ENCODE measurements at places on chromosomes 2 and 18.

- DNase-seq: peak; percentile 85
These were observed 118.8 kb downstream of the MEP1B start for GRCh38 chr18:32308493-32309120.

DNA sequence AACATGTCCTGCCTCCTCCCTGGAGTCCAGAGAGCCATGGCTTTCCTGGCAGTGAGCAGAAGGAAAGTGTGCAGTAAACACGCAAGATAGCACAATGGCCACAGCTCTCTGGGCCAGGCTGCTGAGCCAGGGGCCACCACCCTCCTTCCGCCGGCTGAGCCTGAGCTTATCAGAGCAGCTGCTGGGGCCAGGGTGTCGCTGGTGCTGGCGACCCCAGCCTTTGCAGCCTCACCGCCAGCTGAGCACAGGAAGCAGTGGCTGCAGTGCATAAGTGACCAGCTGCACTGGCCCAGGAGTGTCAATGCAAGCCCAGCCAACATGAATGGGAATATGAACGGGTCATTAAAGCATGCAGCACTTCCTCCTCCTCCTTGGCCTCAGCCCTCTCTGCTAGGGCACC lies 172.0 kb downstream of the ZFP36L2 start:
- DNase-seq: peak; percentile 46

DNA sequence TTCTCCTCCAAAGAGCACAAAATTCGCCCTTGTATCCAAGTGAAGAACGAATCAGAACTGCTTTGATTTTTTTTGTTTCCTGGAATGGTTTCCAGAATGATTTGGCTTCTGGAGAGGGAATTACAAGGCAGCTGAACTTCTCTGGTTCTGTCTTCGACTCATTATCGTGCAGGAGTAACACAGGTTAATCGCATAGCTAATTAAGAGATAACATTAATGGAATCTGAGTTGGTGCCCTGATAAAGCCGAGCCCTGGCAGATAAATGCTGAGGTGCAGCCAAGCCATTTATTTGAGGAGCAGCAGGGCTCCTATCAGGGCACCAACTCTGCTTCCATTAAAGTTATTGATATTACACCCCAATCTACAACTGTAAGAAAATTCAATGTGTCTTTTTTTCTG lies 433.7 kb downstream of the ZNF521 start:
- DNase-seq: no peak

DNA sequence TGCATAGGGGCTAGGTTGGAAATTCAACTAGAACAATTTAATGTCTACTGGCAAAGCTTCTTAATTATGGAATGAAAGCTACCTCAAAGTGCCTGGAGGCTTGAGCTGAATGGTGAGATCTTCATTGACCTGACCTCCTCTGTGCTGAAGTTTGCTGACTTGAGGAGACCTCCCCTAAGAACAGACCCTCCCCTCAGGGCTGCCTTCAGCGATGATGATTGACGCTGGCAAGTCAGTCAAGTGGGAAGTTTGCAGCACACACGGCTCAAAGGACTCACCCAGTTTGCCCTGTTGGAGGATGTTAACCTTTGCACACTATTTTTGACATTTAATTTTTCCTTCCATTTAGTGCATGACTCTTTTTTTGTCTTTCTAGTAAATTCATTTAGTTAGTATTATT lies 17.2 kb upstream of the POLE4 start:
- no peak for DNase-seq

DNA sequence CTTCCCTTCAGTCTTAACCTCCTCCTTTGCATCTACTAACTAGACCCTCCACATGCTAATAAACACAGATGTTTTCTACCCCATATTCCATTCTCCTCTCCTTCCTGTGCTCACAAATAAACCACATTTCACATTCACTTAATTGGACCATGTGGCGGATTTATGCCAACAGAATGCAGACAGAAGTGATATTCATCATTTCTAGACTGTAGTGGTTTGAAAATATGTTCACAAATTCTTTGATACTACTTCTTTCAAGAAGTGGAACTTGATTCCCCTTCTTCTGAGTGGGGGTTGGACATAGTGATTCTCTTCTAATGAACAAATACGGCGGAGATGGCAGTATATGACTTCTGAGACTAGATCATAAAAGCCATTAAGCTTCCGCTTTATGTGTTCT lies 73.5 kb upstream of the SPTBN1 start:
- DNase-seq: no peak

DNA sequence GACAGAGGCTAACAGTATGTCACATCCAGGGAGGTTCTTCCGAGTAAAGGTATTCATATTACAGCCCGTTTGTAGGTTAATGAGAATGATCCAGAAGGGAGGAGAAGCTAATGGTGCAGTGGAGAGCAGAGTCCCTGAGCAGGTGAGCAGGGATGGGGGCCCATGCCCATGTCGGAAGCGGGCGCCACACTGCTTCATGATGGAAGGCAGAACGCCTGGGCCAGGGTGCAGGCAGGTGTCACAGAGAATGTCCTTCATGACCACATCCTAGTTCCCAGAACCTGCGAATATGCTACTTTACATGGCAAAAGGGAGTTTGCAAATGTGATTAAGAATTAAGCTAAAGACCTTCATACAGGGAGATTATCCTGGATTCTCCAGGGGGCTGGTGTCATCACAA lies 4.0 kb downstream of the HES6 start:
- no peak for DNase-seq

DNA sequence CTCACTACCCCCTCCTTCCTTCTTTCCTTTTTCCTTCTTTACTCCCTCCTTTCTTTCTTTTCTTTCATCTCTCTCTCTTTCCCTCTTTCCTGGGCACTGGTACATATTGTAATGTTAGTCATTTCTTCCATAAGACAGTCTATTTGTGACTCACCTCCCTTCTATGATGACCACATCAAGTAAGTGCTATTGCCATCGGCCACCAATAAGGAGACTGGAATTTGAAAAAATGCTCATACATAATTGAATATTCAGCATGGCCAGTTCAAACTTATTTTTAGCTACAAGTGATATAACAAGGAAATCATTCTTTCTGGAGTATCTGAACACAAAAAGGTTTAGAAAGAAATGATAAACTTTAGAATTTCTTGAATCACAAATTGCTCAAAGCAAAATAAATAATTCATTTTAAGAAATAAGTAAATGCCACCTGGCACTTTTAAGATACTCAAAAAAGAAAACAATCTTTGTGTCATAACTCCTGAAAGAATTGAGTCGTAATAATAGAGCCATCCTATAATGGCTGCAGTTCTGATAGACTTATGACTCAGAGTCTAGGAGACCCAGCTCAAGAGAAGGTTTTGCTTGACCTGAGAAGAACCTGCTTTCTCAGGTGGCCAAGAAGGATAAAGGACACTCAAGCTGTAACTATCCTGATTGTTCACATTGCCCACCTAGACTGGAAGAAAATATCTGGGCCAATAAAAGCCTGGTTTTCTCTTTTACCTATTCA lies 51.6 kb upstream of the CCBE1 start:
- DNase-seq: no peak

DNA sequence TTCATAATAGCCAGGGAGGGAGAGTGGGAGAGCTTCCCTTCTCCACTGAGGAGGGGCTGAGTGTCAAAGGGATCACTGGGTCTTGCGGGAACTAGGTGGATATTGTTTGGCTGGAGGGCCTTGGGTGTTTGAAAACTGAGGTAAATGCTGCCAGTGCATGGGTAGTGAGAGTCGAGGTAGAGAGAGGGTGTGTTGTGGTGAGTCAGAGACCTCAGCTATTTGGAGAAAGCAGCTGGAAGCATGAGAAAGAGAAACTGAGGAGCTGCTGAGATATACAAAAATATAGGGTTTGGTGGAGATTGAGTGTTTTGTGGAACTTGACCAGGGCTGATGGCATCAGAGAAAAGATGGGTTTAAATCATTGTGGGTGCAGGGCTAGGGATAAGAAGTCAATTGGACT lies 127.0 kb upstream of the CCDC195 start:
- no peak for DNase-seq

DNA sequence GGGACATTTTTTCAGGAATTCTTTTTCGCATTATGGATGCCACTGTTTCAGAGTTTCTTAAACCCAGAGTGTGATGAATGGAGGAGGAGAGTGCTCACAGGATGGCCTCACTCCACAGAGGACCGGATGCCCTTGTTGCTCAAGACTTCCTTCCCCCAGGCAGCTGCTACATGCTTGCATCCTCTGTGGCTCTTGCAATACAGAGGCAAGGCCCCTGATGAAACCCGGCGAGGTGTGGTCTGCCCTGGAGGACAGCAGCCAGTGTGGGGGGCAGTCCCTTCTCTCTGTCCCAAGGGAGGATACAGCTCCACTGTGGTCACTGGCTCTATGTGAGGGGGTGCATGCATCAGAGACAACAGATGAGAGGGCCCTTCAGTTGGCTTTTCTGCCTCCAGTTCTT lies 109.6 kb downstream of the SH3RF3 start:
- DNase-seq: peak; percentile 95

Data from lung microvascular endothelial cell (primary cell).